PC-3 (cell line): ENCODE measurements at places on chromosomes 1 and 21. TPM values are rescaled to one million over a fixed set of nuclear protein-coding genes. Genes with fewer than 3 reads are reported as not detected.

Gene LCE3B
- total RNA-seq = not detected in 2 replicates

DNA sequence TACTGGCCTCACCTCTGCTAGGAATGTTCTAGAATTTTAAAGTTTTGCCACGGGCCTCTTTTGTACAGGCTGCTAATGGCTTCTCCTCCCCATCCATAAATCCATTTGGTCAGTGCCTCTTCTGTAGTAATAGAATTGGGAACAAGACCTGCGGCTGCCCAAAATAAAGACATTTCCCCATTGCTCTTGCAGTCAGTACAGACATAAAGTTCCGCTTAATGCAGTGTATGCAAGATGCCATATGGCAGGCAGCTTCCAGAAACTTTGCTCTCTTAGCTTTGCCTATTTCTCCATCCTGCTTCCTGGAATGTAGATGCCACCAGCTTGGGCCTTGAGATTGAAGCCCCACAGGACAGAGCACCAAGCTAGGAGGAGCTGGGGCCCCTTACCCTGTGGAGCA, 3.7 kb upstream of the SLC2A5 start:
- H3K4me1 ChIP-seq = peaks cover 12% of the 10 kb centered on the region
- DNase-seq = no peak
- no peaks in the 10 kb centered on the region for H3K36me3 ChIP-seq

DNA sequence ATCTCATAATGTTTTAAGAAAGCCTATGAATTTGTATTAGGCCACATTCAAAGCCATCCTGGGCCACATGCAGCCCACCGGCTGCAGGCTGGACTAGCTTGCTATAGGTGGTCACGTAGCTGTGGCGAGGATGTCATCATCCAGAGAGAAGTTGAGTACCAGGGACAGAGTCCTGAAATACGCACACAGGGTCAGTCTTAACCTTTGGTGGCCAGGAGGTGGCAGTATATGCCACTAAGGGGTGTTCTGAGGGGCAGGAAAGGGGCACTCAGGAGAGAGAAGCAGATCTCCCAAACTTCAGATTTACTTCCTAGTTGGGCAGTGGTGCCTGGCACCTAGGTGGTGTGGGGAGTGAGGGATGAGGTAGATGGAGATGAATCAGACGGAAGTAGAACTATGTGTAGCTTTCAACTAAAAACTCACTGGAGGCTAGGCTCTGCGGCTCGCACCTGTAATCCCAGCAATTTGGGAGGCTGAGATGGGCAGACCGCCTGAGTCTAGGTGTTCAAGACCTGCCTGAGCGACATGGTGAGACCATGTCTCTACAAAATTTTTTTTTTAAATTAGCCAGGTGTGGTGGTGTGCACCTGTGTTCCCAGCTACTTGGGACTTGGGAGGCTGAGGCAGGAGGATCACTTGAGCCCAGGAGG, 16.3 kb upstream of the CDK18 start:
- no peak overlapping the region for H3K4me3 ChIP-seq
- DNase-seq = peak; percentile 83

- H3K27me3 ChIP-seq = no peaks in the 10 kb centered on the region
- H3K4me1 ChIP-seq = no peaks in the 10 kb centered on the region
- no peak for DNase-seq
- H3K27ac ChIP-seq = no peak overlapping the region
Measured at GRCh38 chr1:193486671-193487229, 300.3 kb upstream of the B3GALT2 start.

DNA sequence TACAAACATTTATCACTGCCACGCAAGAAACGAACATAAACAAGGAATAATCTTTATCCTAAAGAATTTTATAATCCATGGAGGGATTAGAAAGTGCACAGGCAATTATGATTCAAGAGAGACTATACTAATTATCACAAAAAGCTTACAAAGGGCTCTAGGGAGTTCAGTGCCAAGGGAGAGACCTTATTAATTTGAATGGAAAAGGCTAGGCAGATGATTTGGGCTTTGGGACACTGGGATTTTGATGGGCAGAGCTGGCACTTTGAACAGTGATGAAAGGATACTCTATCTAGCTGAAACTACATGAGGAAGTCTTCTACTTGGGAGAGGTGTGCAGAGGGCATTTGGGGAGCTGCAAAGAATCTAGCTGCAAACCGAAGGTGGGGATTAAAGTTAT, 48.9 kb upstream of the IVNS1ABP start:
- H3K27ac ChIP-seq = no peak overlapping the region
- no peaks in the 10 kb centered on the region for H3K27me3 ChIP-seq
- DNase-seq = no peak
- H3K36me3 ChIP-seq = no peaks in the 10 kb centered on the region
- no peak overlapping the region for H3K4me3 ChIP-seq

DNA sequence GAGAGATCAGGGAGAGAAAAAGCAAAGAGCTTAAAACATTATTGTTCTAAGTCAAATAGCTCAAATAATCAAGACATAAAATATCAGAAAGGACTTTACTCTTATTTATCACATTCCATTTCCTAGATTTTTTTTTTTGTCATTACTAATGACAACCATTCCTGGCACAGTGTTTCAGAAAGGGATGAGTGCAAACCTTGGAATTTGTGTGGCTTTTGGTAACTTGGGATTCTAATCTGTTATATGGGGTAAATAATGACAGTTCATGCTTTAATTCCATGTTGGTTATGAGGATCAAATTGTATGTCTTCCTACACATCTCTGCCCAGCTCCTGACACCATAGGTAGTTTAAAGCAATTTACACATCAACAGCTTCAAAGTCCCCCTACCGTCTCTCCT, 358.4 kb upstream of the ADGRL4 start:
- DNase-seq = peak; percentile 7
- H3K27ac ChIP-seq = no peak overlapping the region
- no peak overlapping the region for H3K4me3 ChIP-seq
- no peaks in the 10 kb centered on the region for H3K4me1 ChIP-seq

Gene SEMA4A
- total RNA-seq = 5.8 and 13.1 TPM in 2 replicates

Gene OR2T29
- total RNA-seq = not detected in 2 replicates

GRCh38 chr1:194342484-194343262, 1156.3 kb upstream of the B3GALT2 start:
- no peaks in the 10 kb centered on the region for H3K27me3 ChIP-seq
- no peak overlapping the region for H3K27ac ChIP-seq
- no peak overlapping the region for H3K4me3 ChIP-seq
- DNase-seq = no peak

Gene CFAP107
- total RNA-seq = not detected in 2 replicates

Gene FLG2
- not detected in 2 replicates for total RNA-seq

DNA sequence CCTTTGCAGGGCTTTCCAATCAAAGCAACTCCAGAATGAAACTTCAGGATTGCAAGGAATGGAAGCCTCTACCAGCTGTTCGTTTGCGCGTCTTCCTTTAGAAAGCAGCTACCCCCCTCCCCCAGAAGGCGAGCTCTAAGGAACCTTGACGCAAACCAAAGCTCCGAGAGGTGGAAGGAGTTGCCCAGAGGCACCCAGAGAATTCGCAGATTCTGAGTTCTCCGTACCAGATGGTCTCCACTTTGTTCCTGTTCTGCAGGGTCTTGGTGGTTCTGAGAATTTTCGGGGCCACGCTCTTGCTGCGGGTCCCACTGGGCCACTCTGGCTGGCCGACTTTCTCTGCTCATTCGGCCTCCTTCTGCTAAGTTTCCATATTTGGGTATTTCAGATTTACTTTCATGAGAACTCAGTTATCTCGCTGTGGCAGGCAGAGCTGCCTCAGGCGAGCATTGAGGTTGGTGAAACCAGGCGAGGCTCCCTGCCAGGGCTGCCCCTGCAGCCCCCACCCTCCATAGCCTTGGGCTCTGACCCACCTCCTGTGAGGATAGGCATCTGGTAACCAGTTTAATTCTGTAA, 801 bp downstream of the TRAF5 start:
- peaks cover 31% of the 10 kb centered on the region for H3K4me1 ChIP-seq
- no peak overlapping the region for H3K27ac ChIP-seq
- H3K27me3 ChIP-seq = no peaks in the 10 kb centered on the region
- peak overlapping the region; percentile 71 for H3K4me3 ChIP-seq
- DNase-seq = peak; percentile 58

GRCh38 chr1:192147221-192147620, 11.0 kb upstream of the RGS18 start:
- DNase-seq = no peak
- H3K27ac ChIP-seq = no peak overlapping the region
- no peaks in the 10 kb centered on the region for H3K27me3 ChIP-seq
- H3K36me3 ChIP-seq = no peaks in the 10 kb centered on the region

DNA sequence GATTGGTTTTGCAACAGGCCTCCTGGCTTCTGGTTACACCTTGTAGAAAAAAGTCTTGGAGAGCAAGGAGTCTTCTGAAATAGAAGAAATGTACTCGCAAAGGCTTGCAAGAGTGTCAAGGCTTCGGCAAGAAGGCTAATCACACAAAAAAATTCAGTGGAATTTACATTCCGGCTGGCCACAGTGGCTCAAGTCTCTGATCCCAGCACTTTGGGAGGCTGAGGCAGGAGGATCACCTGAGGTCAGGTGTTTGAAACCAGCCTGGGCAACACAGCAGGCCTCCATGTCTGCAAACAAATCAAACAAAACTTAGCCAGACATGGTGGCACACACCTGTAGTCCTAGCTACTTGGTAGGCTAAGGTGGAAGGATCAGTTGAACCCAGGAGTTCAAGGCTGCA, 7.7 kb upstream of the DOP1B start:
- no peaks in the 10 kb centered on the region for H3K27me3 ChIP-seq
- H3K4me1 ChIP-seq = peaks cover 5% of the 10 kb centered on the region; the same call in 1 of the 2 replicates
- no peak overlapping the region for H3K4me3 ChIP-seq
- no peak for DNase-seq
- H3K27ac ChIP-seq = no peak overlapping the region

DNA sequence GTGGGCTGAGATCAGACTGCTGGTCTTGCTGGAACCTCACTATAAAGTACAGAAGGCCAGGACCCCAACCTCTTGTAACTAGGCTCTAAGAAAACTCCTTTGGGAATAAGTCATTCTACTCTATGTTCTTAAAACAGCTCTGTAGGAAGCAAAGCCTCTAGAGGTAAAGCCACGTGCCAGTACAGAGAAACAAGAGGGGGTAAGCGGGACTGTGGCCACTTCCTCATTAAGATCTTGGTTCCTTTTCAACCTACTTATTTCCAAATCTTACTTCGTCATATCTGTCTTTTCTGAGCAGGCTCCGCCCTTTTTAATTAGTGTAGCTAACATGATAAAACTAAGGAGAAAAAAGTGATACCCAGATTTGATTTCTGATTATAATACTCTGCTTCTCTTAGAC, 3.8 kb downstream of the NCSTN start:
- H3K36me3 ChIP-seq = peaks cover 32% of the 10 kb centered on the region
- no peak overlapping the region for H3K4me3 ChIP-seq
- no peak overlapping the region for H3K27ac ChIP-seq
- H3K27me3 ChIP-seq = no peaks in the 10 kb centered on the region

GRCh38 chr1:207670192-207670591, 25.3 kb downstream of the CR1L start:
- peaks cover 84% of the 10 kb centered on the region for H3K27me3 ChIP-seq
- H3K27ac ChIP-seq = no peak overlapping the region
- H3K4me3 ChIP-seq = no peak overlapping the region
- no peak for DNase-seq

Gene RAD54L
- total RNA-seq = 26.0 and 29.4 TPM in 2 replicates

Gene TNFSF4
- total RNA-seq = 0.17 and 0.18 TPM in 2 replicates

DNA sequence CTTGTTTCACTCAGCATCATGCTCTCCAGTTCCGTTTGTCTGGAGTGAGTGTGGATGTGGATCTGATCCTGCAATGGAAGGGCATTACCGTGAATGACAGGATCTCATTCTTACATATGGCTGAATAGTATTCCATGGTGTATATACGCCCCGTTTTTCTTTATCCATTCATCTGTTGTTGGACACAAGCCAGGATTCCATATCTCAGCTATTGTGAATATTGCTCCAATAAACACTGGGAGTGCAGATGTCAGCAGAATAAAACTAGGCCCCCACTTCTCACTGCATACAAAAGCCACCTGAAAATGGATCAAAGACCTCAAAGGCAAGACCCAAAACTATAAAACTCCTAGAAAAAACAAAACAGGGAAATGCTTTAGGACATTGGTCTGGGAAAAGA, 120.3 kb upstream of the TMPRSS2 start:
- no peaks in the 10 kb centered on the region for H3K27me3 ChIP-seq
- H3K4me1 ChIP-seq = peaks cover 49% of the 10 kb centered on the region
- no peaks in the 10 kb centered on the region for H3K36me3 ChIP-seq

Gene HORMAD1
- total RNA-seq = not detected in 2 replicates

Gene IFI44
- total RNA-seq = 7.1 and 10.4 TPM in 2 replicates

Gene CGN
- total RNA-seq = 13.3 and 20.1 TPM in 2 replicates

DNA sequence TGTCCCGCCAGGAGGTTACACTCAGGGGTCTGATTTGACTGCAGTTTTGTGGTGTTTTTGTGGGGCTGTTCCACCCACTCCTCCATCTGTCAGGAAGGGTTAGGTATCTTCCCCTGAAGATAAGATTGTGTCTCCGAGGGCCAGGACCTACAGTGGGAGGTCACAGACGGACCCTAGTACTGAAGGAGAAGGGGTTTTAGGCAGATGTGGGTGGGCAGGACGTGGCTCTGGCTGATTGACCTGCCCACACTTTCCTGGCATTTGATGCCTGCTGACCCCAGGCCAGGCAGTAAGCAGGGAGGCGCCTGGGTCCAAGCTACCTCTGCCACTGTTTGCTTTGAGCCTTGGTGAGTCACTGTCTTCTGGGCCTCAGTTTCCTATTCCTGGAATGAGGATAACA, 13.9 kb downstream of the RPS6KA1 start:
- no peaks in the 10 kb centered on the region for H3K27me3 ChIP-seq
- no peak for DNase-seq
- peaks cover 21% of the 10 kb centered on the region for H3K36me3 ChIP-seq
- peaks cover 2% of the 10 kb centered on the region for H3K4me1 ChIP-seq
- no peak overlapping the region for H3K27ac ChIP-seq

Gene LAD1
- total RNA-seq = 310 and 381 TPM in 2 replicates

Gene CYP4A22
- not detected in 2 replicates for total RNA-seq

DNA sequence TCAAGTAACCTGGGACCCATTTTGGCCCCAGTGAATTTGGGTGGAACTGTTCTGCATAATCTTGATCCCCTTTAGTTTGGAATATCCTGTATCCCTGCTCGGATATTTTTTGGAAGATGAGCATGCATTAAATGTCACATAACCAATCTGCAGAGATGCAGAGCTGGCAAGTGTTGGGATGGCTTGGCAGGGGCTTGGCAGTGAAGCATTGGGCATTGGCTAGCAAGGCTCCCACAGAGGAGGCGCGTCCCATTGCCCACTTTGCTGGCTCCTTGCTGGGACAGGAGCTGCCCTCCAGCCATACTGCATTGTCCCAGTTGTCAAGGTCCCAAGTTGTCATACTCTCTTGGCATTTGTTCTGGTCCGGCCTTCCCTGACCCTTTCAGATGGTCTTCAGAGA, 29.9 kb downstream of the LAMC2 start:
- H3K36me3 ChIP-seq = peaks cover 46% of the 10 kb centered on the region; the same call in 1 of the 2 replicates
- H3K27ac ChIP-seq = no peak overlapping the region
- no peak for DNase-seq
- no peaks in the 10 kb centered on the region for H3K4me1 ChIP-seq
- H3K27me3 ChIP-seq = no peaks in the 10 kb centered on the region

DNA sequence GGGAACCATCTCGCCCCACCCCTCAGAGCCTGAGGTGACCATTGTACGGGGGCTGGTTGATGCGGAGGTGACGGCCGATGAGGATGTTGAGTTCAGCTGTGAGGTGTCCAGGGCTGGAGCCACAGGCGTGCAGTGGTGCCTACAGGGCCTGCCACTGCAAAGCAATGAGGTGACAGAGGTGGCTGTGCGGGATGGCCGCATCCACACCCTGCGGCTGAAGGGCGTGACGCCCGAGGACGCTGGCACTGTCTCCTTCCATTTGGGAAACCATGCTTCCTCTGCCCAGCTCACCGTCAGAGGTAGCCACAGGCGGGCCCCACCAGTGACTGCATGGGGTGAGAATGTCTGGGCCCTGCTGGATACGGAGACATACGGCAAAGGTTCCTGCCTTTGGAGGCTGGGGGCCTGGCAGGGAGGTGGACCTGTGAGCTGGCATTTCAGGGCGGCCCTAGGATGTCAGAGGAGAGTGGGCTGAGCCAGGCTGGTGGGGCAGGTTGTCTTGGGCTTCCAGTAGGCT, 98.5 kb downstream of the TRIM11 start:
- H3K4me3 ChIP-seq = no peak overlapping the region
- no peaks in the 10 kb centered on the region for H3K4me1 ChIP-seq
- no peak overlapping the region for H3K27ac ChIP-seq
- no peak for DNase-seq

Gene PDPN
- 0.29 and 0.47 TPM in 2 replicates for total RNA-seq
